HT1080 (cell line): ENCODE measurements at places on chromosomes 2 and 18.

GRCh38 chr18:37662099-37662498 is 96.5 kb upstream of the CELF4 start:
- no peak for DNase-seq

DNA sequence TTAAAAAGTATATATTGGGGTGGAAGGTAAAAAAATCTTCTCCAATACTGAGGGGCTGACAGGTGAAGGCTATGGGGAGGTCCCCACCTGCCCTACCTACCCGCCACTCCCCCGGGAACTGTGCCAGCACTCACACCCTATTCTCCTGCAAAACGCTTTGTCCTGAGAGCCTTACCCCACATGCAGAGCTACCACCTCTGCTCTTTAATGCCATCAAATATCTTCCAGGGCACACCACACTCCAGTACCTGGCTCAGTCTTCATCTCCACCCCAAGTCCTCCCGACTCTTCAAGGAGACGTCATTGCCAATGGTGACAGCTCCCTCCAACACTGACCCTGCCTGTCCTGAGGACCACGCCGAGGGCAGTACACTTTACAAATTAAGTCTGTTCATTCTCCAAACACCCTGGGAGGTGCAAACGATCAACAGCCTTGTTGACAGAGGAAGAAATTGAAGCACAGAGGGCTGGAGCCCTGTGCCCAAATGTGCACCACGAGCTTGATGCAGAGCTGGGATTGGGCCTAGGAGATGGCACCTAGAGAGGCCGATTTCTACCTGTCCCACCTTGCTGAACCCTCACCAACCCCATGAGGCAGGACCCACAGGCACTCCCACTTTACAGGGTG is 6.0 kb upstream of the GPR55 start:
- DNase-seq, result no peak

DNA sequence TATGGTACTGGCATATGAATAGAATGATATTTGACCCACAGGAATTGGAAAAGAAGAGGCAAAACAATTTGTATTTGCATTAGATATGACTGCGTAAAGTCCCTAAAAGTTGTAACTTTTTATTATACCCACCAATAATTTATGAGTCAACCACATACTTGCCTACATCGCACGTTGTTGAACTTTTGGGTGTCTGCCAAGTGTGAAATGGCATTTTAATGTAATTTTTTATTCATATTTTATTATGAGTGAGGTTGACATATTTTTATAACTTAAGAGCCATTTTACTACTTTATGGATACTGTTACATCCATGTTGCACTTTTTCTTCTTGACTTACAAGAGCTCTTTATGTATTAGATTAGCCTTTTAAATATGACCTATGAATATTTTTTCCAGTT is 4.6 kb downstream of the DSC2 start:
- DNase-seq, result no peak

- no peak for DNase-seq
Measured at GRCh38 chr2:144085016-144085415, 434.9 kb downstream of the ZEB2 start.

- no peak for DNase-seq
Measured at GRCh38 chr2:5183031-5183430, 509.2 kb upstream of the SOX11 start.

GRCh38 chr18:52394602-52395001 is 54.6 kb downstream of the DCC start:
- DNase-seq, result no peak

DNA sequence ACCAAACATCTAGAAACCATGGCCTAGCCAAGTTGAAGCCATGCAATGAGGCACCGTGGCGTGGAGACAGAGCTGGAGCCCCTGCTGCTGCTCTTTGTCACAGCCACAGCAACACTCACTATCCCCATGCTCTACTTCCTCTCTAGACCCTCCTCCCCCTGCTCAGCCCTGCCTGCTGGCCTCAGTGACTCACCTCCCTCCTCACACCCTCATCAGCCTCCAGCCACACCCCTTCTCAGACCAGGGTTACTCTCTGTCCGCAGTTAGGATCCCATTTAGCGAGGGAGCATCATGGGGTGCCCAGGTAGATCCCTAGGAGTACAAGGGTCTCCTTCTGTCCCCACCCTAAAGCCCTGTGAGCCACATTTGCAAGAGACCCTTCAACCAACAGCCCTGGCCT is 25.4 kb upstream of the SOX11 start:
- DNase-seq, result peak; percentile 70

GRCh38 chr2:134232868-134233727 is 20.8 kb upstream of the MGAT5 start:
- DNase-seq, result no peak

DNA sequence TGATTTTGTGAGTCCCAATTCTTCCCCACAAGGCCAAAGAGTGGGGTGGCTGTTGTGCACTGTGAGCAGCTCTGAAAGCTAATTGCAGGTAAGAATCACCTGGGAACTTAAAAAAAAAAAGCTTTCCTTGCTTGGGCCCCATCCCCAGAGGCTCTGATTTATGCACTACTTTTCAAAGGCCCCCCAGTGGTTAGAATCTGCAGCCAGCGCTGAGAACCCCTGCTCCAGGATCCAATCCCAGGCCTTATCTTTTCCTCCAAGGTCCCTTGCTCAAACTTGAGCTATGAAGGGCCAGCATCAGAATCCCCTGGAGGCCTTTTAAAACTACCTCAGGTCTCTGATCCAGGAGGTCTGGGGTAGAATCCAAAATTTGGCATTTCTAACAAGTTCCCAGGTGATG is 156.8 kb downstream of the UXS1 start:
- DNase-seq, result no peak

DNA sequence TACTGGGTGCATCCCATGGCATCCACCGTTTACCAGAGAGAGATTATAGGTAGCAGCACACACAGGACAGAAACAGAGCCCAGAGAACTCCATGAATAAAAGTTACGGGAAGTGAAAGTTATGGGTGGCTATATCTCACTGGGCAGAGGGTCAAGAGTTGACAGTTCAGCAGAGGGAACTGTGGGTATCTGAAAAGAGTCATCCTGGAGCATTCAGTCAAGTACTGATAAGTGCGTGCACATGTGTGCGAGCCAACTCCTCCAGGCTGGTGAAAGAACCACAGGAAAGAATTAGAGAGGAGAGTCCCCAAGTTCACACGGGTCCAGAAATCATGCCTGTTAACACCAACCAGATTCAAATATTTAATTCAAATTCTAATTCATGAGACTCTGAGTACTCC is 1588.2 kb downstream of the LRP1B start:
- DNase-seq, result no peak

DNA sequence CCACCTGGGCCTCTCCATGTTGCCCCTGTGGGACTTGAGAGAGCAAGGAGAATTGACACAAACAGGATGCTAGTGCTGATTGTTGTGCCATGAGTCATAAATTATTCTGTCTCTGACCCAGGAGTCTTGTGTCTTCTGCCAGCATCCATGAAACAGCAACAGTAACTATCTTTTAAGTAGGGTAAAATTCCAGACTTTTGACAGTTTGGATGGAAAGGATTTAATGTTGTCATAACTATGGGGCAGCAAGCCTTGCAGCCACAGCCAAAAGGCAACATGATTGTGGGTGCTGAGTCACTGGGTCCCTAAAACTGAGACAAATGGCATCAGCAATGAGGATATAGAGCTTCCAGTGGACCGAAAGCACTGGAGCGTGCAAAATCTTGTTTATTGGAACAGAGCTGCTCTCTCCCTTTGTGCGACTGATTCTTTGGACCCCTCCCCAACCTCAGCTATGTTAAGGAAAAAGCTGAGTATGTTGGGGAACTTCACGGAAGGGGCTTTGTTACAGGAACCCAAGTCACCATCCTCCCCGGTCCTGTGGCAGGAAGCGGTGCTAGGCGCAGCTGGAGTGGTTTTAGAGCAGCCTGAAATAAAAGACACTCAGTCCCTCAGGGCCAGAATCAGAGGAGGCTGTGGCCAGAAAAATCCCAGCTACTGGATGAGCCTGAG is 9.6 kb upstream of the ITPRIPL1 start:
- peak; percentile 70 for DNase-seq

- DNase-seq, result peak; percentile 53
Measured at GRCh38 chr2:30862054-30862651, 54.9 kb upstream of the CAPN13 start.

- no peak for DNase-seq
Measured at GRCh38 chr2:105252271-105252670, 10.7 kb downstream of the GPR45 start.

DNA sequence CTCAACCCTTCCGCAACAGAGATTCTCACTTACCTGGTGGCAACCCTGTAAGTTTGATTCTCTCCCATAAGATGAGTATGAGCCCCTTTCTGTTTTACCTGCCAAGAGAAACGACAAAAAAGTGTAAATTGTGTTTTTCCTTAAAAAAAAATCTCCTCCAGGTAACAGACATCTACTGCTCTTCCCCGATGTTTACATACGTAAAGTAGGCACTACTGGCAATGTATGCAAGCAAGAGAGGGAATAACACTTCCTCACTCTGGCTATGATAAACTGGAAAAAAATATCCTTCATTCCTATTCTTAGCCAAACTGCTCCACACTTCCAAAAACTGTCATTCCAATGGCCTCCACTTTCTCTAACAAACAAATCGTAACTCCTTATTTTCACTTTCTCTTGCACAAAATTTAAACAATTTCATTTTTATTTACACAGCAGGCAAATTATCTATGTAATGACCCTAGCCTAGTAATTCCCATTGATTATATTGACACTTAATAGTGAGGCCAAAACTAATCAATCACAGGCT is 184.5 kb downstream of the TCF4 start:
- DNase-seq, result no peak

DNA sequence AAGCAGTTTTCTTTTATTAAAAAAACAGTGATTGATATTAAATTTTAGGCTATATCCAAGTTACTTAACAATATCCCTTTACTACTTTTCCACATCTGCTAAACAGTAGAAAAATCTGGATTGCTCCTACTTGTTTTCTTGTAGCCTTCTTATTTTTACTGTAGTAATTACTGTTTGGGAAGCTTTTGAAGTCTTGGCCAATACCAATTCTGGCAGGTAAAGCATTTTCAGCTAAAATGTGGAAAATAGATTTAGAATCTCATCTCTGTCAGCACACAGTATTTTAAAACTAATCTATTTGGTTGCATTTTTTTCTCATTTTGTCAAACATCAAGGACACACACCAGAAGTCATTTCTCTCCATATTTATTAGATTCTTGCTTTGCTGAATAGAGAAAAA is 1485.7 kb upstream of the PIK3C3 start:
- no peak for DNase-seq

DNA sequence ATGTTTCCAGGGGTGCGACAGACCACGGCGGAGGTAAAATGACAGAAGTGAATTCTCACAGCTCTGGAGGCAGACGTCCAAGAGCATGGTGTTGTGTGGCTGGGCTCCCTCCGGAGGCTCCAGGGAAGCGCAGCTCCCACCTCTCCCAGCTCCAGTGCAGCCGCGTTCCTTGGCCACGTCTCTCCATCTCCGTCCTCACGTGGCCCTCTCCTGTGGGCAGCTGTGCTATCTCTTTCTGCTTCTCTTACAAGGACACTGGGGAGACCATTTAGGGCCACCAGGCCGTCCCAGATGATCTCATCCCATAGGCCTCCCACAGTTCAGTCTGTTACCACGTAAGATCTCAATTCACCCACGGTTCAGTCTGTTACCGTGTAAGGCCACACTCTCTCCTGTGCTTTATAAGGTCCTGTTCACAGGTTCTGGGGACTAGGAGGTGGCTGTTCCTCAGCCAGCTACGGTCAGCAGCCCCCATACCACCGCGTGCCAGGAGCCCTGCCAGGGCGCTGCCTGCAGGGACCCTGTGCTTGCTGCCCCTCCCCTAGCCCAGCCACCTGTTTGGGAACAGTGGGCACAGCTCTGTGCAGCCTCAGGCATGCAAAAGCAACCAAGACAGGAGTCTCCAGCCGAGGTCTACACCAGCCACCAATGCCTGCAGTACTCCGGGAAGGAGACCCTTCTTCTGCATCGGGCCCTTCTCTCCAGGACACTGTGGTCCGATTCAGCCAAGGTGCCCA is 2.9 kb upstream of the MAB21L4 start:
- DNase-seq, result no peak

- DNase-seq, result no peak
Measured at GRCh38 chr2:120606931-120607330, 128.7 kb upstream of the GLI2 start.

DNA sequence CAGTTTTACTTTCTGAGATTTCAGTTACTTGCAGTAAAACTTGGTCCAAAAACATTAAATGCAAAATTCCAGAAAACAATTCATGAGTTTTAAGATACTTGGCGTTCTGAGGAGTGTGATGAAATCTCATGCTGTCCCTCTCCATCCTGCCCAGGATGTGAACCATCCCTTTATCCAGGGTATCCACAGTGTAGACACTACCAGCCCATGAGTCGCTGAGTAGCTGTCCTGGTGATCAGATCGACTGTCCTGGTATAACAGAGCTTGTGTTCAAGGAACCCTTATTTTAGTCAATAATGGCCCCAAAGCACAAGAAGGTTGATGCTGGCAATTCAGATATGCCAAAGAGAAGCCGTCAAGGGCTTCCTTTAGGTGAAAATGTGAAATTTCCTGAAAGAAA is 3.2 kb downstream of the SP100 start:
- DNase-seq, result no peak

DNA sequence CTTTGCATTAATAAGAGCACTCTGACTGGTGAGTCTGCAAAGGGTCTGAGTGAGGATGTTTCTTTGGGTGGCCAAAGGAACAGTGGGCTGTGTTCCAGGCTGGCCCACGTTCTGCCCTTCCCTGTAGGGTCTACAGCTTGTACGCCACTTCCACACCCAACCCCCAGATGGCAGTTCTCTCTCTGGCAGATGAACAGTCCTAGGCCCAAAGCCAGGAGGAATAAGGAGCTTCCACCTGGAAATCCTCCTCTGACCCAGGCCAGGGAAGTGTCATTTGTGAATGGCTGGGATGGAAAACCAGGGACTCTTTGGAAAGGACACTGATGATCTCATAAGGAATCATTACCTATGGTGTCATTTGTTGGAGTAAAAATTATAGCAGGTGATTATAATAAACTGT is 6.6 kb downstream of the OTOF start:
- DNase-seq, result no peak

- no peak for DNase-seq
Measured at GRCh38 chr2:239295377-239296019, 105.3 kb downstream of the HDAC4 start.

DNA sequence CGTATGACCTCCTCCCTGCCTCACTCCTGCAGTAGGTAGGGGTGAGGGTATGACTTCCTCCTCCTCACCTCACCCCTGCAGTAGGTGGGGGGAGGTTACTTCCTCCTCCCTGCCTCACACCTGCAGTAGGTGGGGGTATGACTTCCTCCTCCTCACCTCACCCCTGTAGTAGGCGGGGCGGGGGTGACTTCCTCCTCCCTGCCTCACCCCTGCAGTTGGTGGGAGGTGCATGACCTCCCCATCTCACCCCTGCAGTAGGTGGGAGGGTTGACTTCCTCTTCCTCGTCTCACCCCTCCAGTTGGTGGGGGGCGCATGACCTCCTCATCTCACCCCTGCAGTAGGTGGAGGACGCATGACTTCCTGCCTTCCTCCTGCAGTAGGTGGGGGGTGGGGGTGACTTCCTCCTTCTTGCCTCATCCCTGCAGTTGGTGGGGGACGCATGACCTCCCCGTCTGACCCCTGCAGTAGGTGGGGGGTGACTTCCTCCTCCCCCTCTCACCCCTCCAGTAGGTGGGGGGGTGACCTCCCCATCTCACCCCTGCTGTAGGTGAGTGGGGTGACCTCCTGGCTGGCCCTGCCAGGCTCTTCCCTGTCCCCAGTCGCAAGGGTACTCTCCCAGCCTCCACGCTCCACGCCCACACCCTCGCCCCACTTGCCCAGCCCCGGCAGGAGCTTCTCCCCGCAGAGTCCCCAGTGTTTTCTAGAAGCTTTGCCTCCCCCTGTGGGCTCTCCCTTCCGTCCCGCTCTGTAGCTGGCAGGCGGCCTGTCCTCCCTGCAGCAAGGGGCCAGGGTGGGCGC is 39.3 kb downstream of the TSHZ1 start:
- no peak for DNase-seq

- no peak for DNase-seq
Measured at GRCh38 chr2:111057045-111057444, 63.7 kb upstream of the BCL2L11 start.
